ENCODE measurements at places on chromosomes 2 and 18. TPM values are rescaled to one million over a fixed set of nuclear protein-coding genes. Genes with fewer than 3 reads are reported as not detected.

DNA sequence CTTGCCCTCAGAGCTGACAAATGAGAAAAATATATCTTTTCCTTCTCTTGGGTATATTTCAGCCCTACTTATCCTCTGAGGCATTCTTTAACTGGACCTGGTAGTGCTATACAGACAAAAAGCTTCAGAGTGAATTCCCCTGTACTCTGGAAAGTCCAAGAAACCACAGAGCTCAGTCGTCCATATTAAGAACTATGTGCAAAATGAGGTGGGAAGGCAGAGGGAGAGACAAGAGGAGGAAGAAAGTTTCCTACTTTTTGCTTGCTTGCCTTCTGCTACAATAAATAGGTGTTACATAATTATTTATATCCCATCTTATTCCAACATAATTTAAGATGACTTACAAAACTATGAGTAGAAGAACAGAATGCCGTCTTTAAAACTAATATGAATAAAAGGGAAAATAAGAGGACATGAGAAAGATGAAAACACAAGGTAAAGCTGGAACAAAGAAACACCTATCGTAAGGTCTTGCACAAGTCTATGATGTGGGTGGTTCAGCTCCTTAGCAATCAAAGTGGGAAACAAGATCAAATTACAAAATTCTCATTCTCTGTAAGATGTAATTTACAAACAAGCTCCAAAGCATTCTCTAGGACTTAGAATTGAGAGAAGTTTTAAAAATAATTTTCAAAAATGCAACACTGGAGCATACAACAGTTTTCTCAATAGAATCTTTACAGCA is 97.9 kb downstream of the BAZ2B start:
- DNase-seq = no peak

DNA sequence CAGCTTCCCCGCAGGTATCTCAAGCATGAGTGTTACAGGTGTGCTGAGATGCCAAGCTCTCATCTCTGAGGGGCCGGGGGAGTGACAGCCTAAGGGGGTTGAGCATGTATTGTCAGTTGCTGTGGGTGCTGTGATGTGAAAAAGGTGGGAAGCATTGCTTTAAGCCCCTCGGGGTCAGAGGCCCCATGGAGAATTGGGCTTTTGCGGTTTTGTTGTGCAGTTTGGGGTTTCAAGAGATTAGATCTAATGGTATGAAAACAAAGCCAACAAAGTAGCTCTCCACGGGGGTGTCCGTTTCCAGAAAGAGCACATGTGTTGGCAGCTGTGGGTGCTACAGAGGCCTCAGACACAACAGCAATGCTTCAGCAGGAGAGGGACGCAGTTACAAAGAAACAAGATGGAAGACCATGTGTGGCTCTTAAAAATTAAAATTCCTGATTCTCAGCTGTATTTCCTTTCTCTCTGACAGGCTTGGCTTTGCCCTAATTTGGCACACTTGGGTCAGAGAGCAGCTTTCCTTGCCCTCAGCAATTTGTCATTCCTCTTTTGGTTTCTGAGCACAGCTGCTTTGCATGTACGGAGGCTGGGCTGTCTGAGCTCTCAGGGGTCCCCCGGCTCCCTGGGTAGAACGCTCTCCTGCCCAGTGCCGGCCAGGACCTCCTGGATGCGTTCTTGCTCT is 69.9 kb downstream of the TMEM247 start:
- no peak for DNase-seq

GRCh38 chr18:44197832-44198611 is 482.7 kb upstream of the SETBP1 start:
- DNase-seq = no peak

- no peak for DNase-seq
These were observed 269.4 kb downstream of the ETAA1 start for GRCh38 chr2:67666386-67667053.

GRCh38 chr18:51952844-51953243 is 387.2 kb upstream of the DCC start:
- DNase-seq = no peak

DNA sequence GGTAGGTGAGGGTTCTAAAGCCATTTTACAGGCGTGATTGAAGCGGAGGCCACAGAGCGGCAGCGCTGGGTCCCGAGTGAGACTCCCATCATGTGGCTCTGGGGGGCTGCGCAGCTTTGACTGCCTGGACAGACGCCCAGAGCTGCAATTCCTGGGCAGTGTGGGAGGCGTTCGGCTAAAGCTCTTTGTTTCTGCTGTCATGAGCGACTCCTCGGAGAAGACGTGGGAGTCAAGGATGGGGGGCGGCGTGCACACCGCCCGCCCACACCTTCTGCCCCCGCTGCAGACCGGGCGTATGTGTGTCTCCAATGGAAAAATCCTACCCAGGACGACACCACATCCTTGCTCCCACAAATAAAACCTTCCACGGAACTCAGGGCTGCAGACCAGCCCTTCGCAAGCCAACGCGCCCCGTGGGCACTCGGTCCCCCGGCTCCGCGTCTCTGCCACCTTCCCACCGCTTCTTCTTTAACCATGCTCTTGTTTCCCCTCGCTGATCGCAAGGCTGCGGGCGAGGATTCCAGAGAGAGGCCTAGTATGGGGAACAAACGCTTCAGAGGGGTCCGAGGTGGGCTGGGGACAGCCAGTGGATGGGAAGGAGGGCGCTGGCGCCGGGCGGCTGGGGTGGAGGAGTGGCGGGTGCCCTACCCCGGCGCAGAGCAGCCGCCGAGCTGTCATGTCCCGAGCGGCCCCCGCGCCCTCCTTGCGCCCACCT is 680 bp upstream of the LBH start:
- peak; percentile 22 for DNase-seq

DNA sequence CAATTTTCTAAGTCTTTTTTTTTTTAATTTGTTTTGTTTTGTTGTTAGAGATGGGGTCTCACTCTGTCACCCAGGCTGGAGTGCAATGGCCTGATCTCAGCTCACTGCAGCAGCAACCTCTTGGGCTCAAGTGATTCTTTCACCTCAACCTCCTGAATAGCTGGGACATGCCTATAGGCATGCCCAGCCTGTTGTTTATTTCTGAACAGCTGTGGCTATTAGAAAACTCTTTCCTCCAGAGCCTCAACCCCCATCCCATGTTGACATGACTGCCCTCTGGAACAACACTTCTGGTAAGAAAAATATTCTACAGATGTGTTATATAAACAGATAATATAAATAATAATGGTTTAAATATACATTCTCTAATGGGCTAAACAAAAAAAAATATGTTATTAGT is 44.4 kb upstream of the TWSG1 start:
- no peak for DNase-seq

GRCh38 chr18:62325806-62326645 is 916 bp downstream of the TNFRSF11A start:
- DNase-seq = no peak

DNA sequence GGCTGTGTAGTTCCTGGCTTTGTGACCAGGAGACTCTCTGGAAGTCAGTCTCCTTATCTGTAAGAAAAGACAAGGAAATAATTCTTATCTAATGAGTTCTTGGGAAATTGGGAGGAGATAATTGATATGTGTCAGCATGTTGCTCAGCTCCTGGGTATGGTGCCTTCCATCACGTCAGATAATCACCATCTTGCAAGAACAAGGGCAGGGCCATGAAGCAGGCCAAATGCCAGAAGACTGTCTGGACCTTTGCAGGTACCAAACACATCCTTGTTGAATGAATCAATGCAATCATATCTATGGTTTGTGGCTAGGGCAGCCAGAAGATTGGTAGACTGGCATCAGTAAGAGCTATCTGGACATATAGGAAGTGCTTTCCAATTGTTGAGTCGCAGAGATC is 473.5 kb downstream of the TNS1 start:
- DNase-seq = no peak

GRCh38 chr2:185417688-185418087 is 320.9 kb upstream of the FSIP2 start:
- no peak for DNase-seq

GRCh38 chr2:112010751-112011150 is 44.3 kb upstream of the TMEM87B start:
- no peak for DNase-seq

DNA sequence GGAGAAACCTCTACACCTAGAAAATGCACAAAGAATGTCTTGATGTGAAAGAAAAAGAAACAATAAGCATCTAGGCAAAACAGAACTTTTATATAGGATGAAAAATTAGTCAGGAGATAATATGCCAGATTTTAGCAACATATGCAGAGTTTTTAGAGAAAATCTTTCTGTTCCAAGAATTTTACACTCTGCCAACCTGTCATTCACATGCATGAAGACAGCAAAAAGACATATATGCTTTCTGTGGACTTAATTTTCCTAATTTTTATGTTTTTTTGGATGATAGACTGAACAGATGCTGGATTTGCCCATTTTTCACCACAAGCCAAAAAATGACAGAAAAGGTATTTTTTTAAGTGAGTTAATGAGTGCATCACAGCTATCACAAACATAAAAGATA is 637.3 kb downstream of the TRIB2 start:
- DNase-seq = no peak

- no peak for DNase-seq
These were observed 50.3 kb downstream of the DTNA start for GRCh38 chr18:34760444-34760843.

GRCh38 chr2:143852759-143853158 is 667.2 kb downstream of the ZEB2 start:
- DNase-seq = no peak

- no peak for DNase-seq
These were observed 338.9 kb downstream of the ZEB2 start for GRCh38 chr2:144181001-144181400.

DNA sequence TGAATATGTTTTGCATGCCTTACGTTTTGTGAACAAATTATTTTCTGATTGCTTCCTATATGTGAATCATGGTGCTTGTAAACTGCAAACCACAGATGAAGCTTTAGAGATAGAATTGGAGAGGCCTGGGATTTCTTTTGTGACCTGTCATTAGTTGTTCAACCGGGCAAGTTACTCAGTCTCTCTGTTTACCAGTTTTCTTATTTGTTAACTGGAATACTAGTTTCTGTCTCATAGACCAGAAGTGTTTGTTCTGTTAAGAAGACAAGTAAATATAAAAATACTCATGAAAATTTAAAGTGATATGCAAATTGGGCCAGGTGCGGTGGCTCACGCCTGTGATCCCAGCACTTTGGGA is 27.3 kb downstream of the DGKD start:
- no peak for DNase-seq

DNA sequence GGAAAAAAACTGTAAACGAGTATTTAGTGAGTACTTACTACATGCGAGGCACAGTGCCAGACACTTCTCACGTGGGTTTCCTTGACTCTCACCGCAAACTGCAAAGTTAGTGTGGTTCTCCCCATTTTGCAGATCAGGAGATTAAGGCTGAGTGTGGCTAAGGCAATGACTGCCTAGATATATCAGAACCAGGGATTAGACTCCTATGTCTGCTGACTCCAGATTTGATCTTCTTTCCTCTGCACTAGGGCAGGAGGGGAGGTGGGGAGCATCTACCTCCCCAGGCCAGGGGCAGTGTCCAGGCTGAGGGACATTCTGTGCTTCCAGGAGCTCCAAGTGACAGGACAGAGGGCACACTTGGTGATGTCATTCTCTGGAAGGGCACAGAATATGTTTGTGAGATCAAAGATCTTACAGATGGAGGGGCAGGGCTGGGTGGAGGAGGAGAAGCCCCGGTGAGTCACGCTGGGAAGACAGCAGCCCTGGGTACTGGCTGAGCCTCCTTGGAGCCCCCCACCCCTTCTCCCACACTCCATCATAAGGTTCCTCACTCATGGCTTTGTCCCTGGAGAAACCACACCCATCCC is 92.4 kb downstream of the RHOB start:
- DNase-seq = no peak

DNA sequence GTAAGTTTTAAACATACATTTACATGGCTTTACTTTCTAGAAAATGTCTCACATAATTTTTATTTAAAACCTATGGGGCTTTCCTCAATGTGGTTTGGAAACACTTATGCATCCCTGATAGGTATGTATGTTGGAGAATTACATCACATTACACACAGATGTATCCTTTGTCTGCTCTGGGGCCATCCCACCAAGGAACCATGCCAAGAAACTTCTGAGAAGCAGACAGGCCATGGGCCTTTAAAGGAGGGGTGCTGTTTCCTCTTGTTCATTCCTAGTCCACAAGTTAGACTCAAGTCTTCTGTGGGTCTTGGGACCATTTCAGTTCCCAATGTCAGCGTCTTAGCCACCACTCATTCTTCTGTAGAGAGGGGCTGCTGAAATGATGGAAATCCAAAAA is 162.0 kb upstream of the SETBP1 start:
- no peak for DNase-seq

DNA sequence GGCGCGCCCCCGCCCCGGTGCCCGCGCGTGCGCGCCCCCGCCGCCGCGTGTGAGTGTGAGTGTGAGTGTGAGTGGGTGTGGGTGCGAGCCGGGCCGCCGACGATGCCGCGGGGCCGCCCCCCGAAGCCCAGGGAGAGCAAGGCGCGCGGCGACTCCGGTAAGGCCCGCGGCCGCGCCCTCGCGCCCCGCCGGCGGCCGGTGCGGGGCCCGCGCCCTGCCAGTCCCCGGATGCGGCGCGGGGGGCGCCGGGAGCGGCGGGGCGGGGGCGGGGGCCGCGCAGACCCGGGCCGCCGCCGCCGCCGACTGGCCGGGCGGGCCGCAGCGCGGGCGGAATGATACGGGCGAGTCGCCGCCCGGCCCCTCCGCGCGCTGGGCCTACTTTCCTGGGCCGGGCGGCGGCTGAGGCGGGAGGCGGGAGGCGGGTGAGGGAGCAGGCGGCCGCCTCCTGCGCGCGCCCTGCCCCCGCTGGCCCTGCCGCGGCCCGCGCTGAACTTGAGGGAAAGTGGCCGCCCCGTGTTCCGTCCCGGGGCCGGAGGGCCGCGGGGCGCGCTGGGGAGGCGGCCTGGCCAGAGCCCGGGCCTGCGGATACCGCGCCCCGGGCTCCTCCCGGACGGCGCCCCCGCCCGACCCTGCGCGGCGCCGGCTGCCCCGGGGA is at the start of gene ZNF236:
Gene ZNF236 (plus strand): TSS at position 52 of the 655 bp plus-strand sequence. CDS start 51 bp downstream, at position 103.
- peak; percentile 80 for DNase-seq

The ZBTB7C gene
- 3.9 TPM for total RNA-seq

The FAM110C gene
- total RNA-seq = 2.9 TPM

The UBXN4 gene
- total RNA-seq = 80.9 TPM

The FLACC1 gene
- 3.7 TPM for total RNA-seq

The SAG gene
- not detected for total RNA-seq

The DTNA gene
- 86.1 TPM for total RNA-seq

The PLB1 gene
- total RNA-seq = 4.3 TPM

The ATP8B1 gene
- 2.3 TPM for total RNA-seq

The TRABD2A gene
- total RNA-seq = 1.4 TPM
